NCI-H187 (cell line): ENCODE measurements at places on chromosomes 16 and 17.

- DNase-seq, result no peak
These were observed 75.8 kb downstream of the WNT3 start for GRCh38 chr17:46742565-46743270.

- no peak for DNase-seq
These were observed 2.3 kb downstream of the CDYL2 start for GRCh38 chr16:80802138-80802537.

DNA sequence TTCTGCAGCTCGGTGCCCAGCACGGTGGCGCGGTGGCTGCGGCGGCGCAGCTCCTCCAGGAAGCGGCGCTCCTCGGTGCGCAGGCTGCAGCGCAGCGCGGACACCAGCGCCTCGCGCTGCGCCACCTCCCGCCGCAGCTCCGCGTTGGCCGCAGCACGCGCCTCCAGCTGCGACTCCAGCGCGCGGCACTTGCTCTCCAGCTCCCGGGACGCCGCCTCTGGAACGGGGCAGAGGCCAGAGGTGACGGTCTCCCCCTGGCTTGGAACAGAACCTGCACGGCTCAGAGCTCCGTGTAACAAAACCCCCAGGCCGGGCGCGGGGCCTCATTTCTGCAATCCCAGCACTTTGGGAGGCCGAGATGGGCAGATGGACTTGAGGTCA is 13.2 kb upstream of the CLUH start:
- no peak for DNase-seq

- no peak for DNase-seq
These were observed 16.7 kb upstream of the C16orf78 start for GRCh38 chr16:49356728-49357488.

DNA sequence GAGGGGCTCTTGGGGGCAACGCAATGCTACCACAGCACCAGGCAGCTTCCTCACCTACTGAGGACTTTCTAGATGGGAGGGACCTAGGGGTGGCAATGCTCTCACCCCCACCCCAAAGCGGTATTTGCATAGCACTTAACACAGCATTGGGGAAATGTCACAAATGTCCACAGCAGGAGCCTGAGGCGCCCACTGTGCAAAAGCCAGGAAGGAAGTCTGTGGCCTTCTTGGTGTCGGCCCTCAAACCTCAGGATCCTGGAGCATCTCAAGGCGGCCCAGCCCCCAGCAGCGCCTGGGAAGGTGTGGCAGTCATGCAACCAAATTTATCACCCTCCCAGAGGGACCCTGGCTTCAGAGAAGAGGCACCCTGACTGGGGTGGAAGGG is 45.3 kb downstream of the WNT3 start:
- DNase-seq, result no peak

DNA sequence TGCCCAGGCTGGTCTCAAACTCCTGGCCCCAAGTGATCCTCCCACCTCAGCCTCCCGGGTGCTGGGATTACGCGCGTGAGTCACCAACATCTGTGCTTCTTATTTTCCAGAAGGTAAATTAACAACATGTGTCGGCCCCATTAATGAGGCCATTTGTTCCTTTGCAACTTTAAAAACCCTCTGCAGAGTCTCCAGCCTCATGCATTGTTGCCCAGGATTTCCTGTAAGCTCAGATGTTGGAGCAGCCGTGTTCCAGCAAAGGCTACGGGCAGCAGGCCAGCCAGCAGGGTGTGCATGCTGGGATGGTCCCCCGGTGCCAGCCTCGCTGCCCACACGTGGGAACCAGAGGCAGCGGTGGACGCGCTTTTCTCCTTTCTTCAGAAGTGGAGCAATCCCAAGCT is 19.1 kb upstream of the HEXD start:
- no peak for DNase-seq

- DNase-seq, result no peak
These were observed 11.1 kb upstream of the CHMP6 start for GRCh38 chr17:80980397-80981061.

GRCh38 chr16:16052916-16053315 is 103.5 kb downstream of the ABCC1 start:
- no peak for DNase-seq

DNA sequence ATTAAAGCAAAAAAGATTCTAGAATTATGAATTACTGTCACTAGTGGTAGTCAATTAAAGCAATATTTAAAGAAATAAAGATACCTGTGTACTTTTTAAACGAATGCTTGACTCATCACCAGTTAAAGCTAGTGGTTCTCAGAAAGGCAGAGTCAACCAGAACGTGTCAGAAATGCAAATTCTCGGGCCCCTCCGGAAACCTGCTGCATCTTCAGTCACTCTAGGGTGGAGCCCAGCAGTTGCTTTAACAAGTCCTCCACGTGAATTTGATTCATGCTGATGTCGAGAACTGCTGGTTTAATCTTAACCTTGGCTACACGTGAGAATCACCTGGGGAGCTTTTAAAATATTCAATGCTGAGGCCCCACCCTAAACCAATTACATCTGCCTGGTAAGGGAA is 169.8 kb upstream of the SDK2 start:
- DNase-seq, result no peak

- DNase-seq, result no peak
These were observed 635 bp downstream of the SCPEP1 start for GRCh38 chr17:56978441-56979090.

DNA sequence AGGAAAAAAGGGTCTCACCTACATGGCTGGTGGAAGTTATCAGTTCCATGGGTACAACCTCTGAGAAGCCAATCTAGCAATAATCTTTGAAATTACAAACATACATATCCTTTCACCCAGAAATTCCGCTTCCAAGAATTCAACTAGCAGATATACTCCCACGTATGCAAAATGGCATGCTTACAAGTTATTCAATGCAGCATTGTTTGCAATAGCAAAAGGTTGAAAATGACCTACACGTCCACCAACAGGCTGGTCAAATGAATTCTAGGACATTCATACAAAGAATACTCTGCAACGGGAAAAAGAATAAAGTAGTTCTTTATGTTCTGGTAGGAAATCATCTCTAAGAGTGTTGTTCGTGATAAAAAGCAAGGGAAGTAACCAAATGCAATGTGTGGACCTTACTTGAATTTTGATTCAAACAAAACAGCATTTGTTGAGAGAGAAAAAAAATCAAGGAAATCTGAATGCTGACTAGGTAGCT is 63.7 kb upstream of the NLK start:
- no peak for DNase-seq

DNA sequence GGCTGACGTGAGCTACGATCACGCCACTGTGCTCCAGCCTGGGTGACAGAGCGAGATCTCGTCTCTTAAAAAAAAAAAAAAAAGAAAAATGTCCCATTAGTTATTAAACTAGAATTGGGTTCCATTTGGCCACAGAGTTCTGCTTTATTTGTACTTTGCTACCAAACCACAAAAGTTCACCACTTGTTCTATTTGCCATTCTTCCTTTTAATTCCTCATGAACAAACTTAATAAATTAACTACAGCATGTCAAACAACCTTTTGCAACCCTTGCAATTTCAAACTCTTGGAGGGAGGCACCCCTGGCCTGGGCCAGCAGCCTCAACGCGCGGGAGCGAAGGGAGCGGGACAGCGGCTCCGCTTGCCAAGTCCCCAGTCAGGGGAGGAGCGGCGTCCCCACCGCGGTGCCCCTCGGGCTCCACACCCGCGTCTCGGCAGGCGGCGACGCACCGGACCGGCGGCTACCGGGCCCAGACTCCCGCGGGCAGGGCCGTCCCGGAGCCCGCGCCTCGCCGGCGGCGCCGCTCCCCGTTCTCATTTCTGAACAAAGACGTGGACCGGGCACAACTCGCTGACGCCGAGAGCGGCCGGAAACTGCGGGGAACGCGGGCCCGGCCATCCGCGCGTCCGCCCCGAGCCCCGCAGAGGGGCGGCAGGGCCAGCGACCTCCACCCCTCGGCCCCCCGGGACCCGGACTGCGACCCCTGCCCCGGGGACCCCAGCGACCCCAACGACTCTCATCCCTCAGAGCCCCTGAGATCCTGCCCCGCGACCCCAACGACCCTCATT is 775 bp downstream of the CYTH1 start:
- DNase-seq, result no peak

DNA sequence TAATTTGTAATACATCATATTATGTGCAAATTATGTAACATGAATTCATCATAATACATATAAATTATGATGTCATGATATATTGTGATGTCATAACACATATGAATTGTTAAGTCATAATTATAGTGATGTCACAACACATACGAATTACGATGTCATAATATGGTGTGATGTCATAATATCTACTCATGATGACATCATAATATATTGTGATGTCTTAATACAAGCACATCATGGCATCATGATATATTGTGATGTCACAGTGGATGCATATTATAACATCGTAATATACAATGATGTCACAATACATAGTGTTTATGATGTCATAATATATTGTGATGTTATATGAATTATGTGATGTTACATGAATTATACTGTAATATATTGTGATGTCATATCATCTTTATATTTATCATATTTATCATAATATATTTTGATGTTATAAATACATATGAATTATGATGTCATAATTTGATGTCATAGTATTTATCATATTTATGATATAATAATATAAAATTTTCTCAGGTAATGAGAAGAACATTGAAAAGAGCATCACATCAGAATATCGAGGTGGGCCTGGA is 1793.0 kb downstream of the TP53TG3F start:
- DNase-seq, result no peak

DNA sequence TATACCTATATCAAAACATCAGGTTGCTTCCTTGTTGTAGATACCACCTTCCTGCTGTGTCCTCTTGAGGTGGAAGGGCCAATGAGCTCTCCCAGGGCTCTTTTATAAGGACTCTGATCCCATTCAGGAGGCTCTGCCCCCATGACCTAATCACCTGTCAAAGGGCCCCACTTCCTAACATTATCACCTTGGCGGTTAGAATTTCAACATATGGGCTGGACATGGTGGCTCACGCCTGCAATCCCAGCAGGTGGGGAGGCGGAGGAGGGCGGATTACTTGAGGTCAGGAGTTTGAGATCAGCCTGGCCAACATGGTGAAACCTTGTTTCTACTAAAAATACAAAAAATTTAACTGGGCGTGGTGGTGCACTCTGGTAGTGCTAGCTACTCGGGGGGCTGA is 86.4 kb downstream of the HAPSTR1 start:
- DNase-seq, result no peak

DNA sequence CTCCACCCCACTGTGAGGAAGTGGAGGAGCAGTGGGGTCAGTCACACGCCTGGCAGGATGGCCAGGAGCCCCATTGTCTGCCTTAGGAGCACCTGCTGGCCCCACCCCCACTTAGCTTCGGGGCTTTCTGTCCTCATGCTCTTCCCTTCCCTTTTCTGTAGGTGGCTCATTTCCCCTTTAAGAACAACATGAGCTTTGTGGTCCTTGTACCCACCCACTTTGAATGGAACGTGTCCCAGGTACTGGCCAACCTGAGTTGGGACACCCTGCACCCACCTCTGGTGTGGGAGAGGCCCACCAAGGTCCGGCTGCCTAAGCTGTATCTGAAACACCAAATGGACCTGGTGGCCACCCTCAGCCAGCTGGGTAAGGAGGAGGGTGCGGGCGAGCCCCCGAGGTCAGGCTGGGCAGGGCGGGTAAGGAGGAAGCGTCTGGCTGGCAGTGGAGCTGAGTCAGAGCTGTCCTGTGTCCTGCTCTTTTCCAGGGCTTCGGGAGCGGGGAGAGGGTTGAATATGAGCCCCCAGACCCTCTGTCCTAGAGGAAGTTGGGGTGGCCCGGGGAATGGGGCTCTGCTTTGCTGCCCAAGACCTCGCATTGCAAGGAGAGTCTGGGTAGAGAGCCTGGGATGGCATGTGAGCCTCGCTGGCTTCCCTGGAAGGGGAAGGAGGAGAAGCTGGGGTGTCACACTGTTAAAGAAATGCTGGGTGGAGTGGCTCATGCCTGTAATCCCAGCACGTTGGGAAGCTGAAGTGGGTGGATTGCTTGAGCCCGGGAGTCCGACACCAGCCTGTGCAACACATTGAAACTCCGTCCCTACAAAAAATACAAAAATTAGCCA is 9.2 kb upstream of the SERPINF1 start:
- DNase-seq, result no peak

GRCh38 chr17:81840826-81841778 is 6.3 kb upstream of the PPP1R27 start:
- no peak for DNase-seq

- no peak for DNase-seq
These were observed 16.0 kb upstream of the HEATR6 start for GRCh38 chr17:60094754-60095153.

DNA sequence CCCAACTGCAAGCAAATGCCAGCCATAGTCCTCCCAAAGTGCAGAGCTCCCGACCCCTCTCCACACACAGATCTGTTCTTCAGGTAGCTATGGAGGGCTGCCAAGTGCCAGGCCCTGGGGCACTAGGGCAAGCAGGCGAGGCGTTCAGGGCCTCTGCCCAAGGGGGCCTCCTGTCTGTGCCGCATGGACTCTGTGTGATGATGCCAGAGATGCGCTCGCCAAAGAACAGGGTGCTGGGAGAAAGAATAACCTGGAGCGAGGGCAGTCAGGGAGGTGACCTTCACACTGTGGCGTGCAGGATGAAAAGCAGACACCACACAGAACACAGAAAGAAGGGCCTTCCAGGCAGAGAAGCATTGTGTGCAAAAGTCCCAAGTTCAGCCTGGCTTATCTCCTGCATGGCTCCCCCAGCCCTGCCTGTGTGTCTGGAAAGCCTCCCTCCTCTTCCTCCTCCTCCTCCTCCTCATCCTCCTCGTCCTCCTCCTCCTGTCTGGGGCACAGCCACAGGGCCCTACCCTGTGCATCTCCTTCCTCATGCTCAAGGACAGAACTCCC is 44.2 kb downstream of the PEMT start:
- no peak for DNase-seq

GRCh38 chr17:8696906-8697305 is 47.7 kb downstream of the CCDC42 start:
- no peak for DNase-seq

DNA sequence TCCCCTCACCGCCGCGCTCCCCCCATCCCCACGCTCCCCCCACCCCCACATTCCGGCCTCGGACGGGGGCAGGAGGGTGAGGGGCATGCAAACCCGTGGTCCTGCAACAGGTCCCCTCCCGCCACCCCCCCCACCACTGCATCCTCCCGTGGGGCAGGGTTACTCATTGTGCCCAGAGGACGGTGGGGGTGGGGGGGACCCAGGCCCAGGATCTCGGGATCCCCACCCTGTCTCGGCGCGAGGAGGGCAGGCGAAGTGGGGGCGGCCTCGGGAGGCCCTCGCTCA is 8.5 kb downstream of the SLC22A31 start:
- no peak for DNase-seq

DNA sequence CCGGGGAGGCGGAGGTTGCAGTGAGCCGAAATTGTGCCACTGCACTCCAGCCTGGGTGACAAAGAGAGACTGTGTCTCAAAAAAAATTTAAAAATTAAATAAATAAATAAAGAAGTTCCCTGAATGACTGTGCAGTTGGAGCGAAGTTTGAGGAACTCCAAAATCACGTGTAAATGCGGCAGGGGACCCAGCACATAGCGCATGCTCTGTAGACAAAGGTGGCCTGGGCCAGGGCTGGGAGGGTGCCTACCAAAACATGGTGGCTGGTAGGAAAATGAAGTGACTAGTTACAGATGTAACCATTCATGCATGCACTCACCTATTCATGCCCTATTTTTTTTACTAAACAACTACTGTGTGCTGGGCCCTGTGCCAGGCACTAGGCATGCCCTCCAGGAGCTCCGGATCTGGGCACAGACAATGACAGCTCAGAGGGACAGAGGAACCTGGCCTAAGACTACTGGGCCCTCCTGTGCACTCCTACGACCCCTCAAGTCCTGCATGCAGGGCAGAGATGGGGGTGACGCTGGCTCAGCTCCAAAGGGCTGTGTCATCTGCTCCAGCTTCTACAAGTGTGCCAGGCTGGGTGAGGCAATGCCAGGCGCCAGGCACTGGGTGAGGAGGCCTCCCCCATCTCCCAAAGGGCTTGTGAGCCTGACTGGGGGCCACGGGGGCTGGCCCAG is 65.3 kb downstream of the RMI2 start:
- DNase-seq, result no peak
